Upper lobe of right lung (tissue), 1 donor: ENCODE measurements at places on chromosomes 7 and 10. TPM values are rescaled to one million over a fixed set of nuclear protein-coding genes. Genes with fewer than 3 reads are reported as not detected.

GRCh38 chr7:148397985-148398384, 192.6 kb upstream of the C7orf33 start:
- DNase-seq, result no peak

BZW2 gene
- total RNA-seq, result 28.0 TPM

DNA sequence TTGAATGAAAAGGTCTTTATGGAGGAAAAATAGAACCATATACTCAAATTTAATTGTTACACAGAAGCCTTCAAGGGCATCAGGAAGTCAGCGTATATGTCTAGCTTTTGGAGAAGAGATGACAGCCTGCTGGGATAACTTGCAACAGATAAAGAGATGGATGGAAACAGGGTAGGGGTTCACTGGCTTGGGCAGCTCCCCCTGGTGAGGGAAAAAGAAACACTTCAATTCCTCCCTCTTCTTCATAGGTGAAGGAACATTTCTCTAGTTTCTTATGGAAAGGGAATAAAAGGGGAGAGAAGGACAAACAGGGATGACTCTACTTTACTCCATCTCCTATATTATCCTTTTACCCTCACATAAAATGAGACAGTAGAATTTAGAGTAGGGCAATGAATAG, 635.7 kb downstream of the PHTF2 start:
- no peak for DNase-seq

DNA sequence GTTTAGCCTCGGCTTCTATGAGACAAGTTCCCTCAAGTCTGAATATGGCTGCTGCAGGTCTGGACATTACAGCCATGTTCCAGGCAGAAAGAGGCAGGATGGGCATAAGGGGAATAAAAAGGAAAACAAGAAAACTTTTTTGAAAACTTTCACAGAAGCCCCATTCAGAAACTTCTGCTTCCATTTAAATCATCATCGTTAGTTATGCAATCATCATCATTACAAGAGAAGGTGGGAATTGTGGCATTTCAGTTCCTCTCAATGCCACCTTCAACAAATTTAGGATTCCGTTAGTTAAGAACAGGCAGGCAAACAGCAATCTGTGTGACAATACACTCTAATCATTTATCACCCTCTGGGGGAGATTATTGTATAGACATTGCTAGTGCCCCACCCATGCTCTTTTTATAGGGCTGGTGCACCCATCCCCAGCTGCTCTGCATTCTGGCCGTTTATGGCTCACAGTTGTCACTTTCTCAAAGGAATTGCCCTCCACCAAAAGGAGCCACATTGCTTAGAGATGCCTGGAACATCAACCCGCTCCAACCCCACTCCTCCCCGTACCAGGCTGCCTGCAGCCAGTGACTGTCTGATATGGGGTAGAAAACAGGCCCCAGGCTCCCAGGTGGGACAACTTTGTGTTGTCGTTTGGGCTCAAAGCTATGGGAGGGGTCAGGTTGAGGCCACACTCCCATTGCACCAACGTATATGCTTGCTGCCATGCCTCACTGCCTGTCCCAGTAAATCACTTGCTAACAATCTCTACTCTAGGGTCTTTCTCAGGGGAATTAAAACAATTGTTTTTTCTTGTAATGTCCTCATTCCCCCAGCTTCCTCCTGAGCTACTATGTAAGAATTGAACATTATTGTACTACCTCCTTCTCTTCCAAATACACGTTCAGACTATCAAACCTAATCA, 24.2 kb downstream of the ITGB8 start:
- DNase-seq, result no peak

DNA sequence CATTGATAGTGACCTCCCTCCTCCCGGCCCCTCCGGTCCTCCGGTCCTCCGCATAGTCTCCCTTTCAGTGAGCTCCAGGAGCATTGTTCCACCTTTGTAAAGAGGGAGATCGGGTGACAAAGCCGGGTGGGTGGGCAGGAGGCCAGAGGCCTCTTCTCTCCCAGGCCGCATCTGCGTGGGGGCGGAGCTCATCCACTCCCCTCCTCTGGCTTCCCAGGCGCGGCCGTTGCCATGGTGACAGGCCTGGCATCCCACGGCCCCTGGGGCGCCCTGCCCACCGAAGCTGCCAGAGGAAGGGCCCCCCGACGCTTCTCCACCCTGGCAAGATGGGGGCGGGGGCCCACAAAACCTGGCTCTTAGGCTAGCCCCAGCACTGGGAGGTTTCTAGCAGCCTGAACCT, 4.4 kb upstream of the FZD9 start:
- DNase-seq, result no peak

DNA sequence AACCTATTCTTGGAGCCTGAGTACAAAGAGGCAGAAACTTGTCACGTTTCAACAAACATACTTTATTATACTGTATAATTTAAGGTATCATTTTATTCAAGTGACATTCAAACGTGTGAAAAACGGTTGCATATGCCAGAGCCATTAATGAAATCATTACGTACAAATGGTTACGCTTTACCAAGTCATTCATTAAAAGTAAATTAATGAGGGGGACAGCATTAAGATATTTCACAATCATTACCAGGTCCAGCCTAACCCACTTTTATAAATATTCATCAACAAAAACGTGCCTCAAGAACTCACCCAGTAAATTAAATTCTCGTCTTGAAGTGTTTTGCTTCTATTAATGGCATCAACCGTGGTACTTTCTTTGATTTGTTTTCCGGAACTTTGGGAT, 253.0 kb downstream of the RPS24 start:
- no peak for DNase-seq

DNA sequence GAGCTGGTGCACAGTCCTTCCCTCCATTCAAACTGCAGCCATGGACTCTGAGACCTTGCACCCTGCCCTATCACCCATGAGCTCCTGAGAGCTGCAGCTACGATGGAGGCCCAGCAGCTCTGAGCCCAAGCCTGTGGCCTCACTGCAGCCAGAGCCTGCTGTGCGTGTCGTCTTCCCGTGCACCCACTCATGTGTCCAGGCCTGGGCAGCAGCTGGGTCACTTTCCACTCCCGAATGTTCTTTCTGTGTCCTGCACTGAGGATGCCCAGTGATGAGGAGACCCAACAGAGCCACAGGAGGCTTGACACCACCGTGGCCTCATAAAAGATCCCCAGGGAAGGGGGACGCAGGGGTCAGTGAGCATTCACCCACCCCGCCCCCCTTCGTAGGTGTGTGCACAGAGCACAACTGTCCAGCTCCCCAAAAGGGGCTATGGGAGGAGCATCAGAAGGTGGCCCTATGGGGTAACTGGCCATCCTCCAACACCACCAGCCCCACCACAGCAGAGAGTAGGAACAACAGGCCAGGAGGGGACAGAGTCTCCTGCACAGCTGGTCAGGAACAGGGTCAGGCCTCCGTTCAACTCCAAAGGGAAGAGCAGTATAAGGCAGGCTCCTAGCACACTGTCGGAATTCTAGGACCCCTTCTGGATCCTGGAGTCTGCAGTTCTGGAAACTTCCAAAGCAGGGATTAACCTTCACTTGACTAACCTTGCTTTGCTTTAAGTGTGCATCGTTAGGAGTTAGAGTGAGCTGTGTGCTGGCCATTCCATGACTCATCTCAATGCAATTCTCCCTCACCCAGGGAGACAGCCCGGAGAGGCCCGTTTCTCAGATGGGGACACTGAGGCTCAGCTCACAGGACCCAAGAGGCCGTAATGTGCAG, 52.6 kb downstream of the RASGEF1A start:
- DNase-seq, result no peak

PPA1 gene
- total RNA-seq, result 175 TPM

DNA sequence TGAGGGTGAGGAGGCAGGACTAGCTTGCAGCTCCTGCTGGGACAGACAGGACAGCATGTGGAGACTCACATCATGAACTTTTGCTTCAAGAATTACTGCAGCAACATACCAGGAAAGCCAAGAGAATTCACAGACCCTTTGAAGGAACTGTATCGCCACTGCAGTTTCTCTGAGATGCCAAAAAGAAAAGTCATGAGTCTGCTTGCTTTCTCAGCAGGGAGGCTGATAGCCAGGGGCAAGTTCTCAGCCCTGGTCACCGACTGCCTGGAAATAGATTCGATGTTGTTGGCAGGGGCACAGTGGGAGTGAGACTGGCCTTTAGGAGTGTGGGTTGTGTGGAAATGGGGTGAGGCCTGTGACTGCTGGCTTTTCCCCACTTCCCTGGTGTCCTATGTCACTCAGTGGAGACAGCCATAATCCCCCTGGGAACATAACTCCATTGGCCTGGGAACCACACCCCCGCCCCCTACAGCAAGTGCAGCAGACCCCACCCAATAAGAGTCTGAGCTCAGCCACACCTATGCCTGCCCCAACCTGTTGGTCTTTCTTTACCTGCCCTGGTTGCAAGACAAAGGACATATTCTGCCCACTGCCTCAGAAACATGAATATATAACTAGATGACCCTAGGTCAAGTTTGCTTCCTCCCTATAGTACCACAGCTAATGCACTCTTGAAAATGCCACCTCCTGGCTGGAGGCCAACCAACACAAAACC, 1.6 kb upstream of the SAMD9 start:
- no peak for DNase-seq

SPDYE6 gene
- total RNA-seq, result not detected

TFR2 gene
- total RNA-seq, result 0.41 TPM

MYL10 gene
- not detected for total RNA-seq

DNA sequence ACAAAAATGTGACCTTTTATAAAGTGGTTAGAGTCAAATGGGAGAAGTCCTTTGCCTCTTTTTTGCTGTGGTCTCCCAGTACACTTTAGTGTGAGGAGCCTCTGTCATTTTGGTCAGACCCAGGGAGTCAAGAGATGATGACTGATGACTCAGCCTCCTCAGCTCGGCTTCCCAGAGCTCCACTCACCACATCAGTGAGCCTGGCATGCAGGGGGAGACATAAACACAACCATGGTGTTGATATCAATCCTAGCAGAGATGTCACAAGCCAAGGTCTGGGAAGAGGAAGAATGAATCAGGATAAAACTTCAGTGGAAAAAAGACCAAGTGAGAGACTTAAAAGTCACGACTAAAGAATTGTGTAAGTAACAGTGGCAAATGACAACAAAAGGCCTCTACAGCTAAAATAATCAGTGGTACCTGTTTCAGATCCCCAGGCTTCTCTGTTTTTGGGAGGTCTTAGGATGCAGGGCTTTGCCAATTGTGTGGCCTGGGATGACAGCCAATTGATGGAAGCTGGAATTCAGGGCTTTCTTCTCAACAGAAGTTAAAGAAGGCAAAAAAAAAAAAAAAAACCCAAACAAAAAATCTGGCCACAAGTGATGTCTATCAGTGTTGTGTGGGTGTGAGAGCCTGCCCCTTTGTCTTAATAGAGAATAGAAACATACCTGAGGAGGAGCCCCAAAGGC, 50.2 kb downstream of the TFAM start:
- no peak for DNase-seq

OR2A14 gene
- total RNA-seq, result not detected

SERPINE1 gene
- total RNA-seq, result 13.7 TPM

GRCh38 chr7:121327671-121328070, 1.1 kb upstream of the WNT16 start:
- DNase-seq, result no peak

DNA sequence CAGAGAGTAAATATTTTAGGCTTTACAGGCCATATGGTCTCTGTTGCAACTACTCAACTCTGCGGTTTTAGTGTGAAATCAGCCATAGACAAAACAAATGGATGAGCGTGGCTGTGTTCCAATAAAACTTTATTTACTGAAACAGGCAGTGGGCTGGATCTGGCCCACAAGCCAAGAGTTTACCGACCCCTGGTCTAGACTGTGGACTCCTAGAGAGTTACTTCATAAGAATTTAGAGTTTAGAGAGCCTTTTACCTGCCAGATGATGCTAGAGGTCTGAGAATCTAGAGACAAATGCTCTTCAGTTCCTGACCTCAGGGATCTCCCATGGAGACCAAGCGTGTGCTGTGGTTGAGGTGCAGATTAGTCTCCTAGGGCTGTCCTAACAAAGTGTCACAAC, 174.8 kb downstream of the PTEN start:
- DNase-seq, result no peak

- peak; percentile 62 for DNase-seq
Observed at GRCh38 chr10:125084614-125085257, 75.6 kb downstream of the CTBP2 start.

DNA sequence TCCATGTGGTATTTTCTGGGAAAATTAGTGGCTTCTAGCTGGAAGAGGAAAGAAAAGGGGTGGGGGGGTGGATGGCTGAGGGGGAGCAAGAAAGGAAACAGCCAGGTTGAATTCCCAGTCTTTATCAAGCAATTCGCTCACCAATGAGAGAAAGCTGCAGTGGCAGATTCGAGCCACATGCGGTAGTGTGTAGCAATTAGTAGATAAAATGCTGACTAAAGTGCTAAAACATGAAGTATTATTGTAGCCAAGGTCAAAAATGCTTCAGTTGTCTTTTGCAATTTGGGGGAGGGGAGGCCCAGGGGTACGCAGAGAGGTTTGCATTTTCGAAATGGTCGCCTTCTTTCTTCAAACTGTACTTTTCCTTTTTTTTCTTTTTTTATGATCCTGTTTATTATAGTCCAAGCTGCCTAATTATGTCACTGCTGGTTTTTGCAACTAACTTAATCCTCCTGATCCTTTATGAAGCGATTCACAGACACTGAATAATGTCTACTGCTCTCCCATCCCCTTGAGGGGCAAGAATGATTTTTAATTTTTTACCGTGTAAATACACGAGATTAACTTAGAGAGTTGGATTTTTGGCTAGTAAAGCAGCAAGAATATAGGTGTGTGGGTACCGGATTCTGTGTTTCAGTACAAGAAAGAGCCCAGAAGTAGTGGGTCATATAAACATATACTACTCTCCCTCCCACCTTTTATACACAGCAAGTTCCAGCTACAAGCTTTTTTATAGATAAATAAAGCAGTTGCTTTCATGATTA, 3.6 kb upstream of the ARID5B start:
- DNase-seq, result no peak

EPO gene
- not detected for total RNA-seq

CFAP46 gene
- 0.52 TPM for total RNA-seq

- DNase-seq, result no peak
Observed at GRCh38 chr10:26792758-26793495, 67.8 kb downstream of the ABI1 start.

DNA sequence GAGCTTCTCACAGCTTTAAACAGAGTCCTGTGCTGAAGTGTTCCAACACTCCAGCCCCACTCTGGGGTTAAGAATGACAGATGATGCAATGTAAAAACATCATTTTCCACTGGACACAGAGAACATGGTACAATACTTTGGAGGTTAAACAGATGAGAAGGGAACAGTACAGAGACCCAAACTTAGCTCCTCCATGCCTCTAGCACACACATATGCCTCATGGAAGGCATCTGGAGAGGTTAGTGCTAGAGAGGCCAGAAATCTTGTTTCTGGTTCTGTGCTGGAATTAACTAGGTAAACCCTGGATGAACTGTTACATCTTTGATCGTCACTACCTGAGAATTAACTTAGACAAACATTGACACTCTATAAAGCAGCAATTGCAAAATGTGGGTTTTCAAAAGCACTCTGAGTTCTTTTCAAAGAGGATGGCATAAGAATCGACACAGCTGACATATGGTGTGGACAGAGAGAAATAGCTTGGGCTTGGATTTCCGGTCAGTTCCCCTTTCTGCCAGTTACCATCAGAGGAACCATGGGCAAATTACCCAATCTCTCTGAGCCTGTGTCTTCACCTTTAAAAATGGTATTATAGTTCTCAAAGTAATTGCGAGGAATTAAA, 81.9 kb downstream of the KCNMA1 start:
- DNase-seq, result no peak

TIMM23B gene
- total RNA-seq, result 15.3 TPM

SPDYE9 gene
- not detected for total RNA-seq

GRCh38 chr10:103111918-103112877, 80.9 kb downstream of the NT5C2 start:
- no peak for DNase-seq

GRCh38 chr10:132752378-132752777, 33.6 kb downstream of the NKX6-2 start:
- no peak for DNase-seq
